ENCODE measurements at places on chromosomes 12 and 14.

DNA sequence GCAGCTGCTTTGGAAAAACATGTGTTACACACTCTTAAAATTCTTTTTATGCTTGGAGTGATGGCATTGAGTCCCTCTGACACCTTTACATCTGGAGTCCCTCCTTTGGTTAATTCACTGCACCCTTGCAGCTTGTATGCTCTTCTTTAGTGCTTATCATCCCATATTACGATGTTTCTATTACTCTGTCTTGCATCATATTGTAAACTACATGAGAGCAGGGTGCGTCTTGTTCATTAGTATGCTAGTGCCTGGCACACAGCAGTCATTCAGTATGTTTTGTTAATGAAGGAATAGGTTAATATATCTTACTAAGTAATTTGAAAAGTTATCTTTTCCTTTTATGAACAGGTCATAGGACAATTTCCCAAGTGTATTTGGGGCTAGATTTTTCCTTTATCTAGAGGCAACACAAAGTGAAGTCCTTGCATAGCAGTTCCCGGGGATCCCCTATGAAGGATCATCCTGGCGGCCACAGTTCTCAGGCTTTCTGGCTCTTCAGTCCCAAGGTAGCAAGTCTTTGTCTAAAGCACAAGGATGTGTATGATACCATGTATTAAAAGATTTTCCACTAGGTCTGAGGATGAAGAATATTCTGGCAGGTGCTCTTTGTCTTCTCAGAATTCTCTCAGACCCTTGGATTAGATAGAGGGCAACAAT is 363.8 kb downstream of the FUT8 start:
- no peak for DNase-seq

DNA sequence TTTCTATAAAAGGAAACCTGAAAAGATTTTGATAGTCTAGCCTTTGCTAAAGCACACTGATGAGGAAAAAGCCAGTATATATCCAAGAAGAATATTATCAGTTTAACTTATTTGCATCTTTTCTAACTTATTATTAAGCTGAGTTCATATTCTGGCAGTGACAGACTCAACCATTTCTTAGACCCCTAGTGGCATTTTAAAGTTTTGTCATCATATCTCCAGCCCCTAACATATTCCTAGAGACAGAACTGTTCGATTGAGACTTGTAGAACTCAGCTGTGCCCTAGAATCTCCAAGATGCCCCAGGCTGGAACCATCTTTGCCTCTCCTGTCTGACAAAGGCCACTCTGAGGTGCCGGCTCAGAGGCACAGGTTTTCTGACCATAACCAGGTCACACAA is 365.6 kb downstream of the NELL2 start:
- no peak for DNase-seq

DNA sequence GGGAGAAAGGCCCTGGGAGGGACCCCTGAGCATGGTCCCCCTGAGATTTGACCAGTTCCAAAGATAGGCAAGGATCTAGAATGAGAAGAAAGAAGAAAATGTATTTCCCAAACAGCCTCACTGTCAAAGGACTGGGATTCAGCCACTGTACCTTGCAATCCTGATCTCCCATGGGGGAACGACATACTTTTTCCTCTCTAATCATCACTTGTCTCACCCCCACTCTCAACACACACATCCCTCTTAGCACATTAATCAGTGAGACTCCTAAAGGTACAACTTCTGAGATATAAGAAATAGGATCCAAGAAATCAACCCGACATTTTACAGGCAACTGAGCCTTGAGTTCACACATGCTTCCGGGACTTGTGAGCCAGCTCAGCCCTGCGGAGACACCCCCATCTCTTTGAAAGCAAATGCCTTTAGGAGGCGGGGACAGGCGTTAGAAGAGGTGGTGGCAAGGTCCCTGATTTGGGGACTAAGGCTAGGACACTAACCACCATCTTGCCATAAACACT is 1.4 kb downstream of the MAP3K9 start:
- DNase-seq = no peak

DNA sequence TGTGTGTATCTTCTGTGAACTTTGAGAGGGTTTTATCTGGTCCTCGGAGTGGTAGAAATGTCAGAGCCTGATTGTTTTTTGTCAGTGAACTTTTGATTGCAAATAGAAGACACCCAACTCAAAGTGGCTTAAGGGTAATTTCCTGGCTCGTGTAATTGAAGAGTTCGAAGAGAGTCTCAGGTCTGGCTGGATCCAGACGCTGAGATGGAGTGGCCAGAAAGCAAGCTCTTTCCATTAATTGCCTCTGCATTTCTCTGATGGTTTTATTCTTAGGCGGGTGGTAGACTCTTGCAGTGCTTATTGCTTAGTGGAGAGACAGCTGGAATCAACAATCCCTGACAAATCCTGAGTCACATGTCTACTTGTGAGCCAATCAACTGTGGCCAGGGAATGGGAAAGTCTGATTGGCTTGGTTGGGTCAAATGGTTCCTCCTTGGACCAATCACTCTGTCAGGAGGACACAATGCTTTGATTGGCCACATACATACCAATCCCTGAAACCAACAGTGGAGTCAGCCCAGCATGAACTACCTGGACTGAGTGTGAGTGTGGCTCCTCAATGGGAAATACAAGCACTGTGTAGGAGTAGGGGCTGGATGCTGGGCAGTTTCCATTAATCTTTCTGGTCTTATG is 330.5 kb downstream of the AACS start:
- DNase-seq = no peak

DNA sequence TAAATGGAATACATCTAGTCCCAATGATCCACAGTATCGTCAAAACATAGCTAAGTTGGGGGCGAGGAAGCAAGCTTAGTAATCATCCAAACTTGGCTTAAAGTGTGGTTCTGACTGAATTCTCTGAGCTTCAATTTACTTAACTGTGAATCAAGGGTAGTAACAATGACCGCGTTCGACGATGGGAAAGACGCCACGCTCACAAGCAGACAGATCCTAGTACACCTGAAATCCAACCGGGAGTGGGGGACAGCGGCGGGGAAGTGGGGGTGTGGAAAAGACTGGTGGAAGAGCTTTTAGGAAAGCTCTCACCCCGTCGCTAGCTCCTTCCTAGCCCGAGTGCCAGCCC is 433 bp downstream of the COX16 start:
- no peak for DNase-seq

GRCh38 chr12:49015196-49015595 is 3.4 kb downstream of the PRKAG1 start:
- DNase-seq = no peak

- no peak for DNase-seq
These were observed 38.0 kb upstream of the ESRRB start for GRCh38 chr14:76337635-76338545.

DNA sequence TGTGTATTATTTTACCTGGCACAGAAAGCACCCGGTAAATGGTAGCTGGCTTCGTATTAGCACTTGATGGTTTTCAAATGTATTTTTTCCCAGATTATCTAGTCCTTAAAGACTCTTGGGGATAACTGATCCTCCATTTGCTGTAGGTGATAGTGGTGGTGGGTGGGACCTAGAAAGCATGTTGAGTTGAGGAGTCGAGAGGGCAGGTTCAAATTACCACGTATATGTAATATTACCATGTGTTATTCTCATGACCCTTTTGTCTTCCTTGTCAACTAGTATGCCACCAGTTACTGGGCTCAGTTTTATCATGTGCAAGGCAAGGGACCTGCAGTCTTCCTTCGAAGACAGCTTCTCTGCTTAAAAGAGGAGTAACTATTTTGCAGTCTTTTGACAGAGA is 1.8 kb downstream of the GLRX5 start:
- DNase-seq = no peak
